CD4-positive, alpha-beta T cell (primary cell): ENCODE measurements at places on chromosomes 11 and 22.

DNA sequence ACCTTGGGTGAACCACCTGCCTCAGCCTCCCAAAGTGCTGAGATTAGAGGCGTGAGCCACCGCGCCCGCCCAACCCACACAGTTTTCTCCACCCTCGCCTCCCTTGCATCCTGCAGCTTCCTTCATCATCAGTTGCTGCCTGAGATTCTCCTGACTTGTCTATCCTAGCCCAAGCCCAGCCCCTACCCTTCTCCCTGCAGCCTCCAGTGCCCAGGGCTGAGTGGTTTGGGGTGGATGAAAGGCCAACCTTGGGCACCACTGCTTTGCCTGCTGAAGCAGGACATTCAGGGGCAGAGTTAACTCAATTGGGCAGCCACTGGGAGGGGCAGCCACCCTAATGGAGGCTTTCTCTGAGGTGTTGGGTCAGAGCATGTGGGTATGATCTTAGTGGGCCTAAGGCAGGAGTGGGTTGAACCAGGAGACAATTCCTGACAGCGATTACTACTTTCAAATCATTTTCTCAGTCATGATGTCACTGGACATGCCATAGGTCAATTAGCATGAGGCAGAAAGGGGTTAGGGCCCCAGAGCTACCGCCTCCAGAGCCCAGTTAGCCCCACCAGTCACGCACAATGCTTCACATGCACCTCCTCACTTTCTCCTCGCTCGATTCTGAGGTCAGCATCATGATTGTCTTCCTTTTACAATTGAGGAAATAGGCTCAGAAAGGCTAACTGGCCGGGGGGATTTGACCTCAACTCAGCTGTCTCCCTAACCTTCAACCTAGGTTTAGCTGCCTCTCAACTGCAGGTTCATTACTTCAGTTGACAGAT is 1.0 kb upstream of the FKBP2 start:
- DNase-seq, result no peak

DNA sequence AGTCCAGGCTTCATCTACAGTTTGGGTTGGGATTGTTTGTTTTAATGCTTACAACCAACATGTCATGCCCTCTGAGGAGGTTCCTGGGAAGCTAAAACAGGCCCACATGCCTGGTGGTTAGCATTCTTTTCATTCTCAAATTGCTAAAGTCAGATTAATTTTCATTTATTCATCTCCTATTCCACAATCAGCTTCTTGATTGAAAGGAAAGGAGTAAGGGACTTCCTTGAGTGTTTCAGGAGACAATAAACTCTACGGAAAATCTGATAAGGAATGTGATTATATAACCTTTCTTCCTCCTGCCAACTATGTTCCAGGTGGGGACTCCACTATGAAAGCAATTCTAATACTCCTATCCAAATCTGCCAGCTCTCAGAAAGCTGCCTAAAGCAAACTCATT is 30.8 kb downstream of the MRTFA start:
- DNase-seq, result no peak

- DNase-seq, result no peak
These were observed 2.4 kb upstream of the SLCO2B1 start for GRCh38 chr11:75148436-75148983.

DNA sequence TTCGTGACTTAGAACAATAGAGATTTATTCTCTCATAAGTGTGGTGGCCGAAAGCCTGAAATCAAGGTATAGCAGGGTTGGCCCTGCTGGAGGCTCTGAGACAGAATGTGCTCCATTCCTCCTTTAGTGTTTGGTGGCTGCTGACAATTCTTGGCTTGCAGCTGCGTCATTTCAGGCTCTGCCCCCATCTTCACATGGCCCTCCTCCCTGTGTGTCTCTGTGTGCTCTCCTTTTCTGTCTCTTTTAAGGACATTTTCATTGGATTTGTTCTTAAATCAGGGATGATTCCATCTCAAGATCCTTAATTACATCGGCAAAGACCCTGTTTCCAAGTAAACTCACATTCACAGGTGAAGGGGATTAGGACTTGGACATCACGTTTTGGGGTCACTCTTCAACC is 10.2 kb upstream of the APOL6 start:
- no peak for DNase-seq

- DNase-seq, result no peak
These were observed 39.5 kb downstream of the HIPK3 start for GRCh38 chr11:33296695-33297094.

- peak; percentile 63 for DNase-seq
These were observed 23.2 kb downstream of the RTN4R start for GRCh38 chr22:20244691-20245576.

DNA sequence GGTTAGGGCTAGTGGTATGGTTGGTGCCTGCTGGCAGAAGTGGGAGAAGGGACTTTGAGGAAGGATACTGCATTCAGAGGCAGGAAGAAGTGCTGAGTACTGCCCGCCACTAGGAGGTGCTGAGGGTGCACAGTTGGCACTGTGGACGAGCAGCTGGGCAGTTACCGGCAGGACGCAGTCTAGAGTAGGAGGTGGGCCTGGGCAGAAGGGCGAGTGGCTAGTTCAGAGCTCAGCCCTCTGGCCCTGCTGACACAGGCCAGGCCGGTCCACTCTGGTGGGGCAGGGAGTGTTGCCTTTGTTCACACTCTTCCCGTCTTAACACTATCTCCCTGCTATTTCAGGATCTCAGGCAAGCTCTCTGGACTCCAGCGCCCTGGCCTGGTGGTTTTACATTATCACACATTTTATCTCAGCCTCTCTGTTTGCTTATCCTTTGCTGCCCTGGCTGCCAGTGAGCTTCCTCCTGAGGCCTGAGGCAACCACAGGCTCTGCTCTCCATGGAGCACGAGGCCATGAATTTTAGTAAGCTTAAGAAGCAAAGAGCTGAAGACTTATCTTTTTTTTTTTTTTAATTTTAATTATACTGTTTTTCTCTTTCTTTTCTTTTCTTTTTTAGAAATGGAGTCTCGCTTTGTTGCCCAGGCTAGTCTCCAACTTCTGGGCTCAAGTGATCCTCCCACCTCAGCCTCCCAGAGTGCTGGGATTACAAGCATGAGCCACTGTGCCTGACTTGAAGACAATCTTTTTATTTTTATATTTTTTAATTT is 26.9 kb downstream of the SNAP29 start:
- peak; percentile 18 for DNase-seq

DNA sequence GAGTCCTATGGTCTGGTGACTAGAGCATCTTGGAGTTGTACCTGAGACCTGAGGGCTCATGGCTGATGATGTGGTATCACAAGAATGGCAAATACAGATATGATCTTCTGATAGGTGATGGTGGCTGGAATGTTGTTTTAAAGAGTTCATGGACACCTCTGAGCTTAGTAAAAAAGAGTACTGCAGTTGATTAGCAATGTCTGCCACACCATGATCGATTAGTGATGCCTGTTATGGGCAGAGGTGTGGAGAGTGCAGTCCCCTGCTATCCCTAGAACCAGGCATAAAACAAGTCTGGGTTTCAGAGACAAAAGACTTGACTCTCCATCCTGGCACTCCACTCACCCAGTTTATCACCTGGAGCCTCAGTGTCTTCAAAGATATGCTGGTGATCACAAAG is 1.4 kb upstream of the BATF2 start:
- DNase-seq, result no peak
